ENCODE measurements at places on chromosomes 16 and 17. TPM values are rescaled to one million over a fixed set of nuclear protein-coding genes. Genes with fewer than 3 reads are reported as not detected.
A peak's percentile ranks its signal among the peaks of the same experiment; 100 is the strongest.

The CNGB1 gene
- not detected for total RNA-seq

The RNF43 gene
- total RNA-seq, result 0.56 TPM

The LGALS9B gene
- not detected for total RNA-seq

The CASKIN1 gene
- total RNA-seq, result 2.4 TPM

The TP53TG3 gene
- total RNA-seq, result not detected

The OR3A3 gene
- total RNA-seq, result not detected

- no peak for DNase-seq
- H3K4me1 ChIP-seq, result peaks cover 4% of the 10 kb centered on the region
- no peak overlapping the region for H3K27ac ChIP-seq
- H3K27me3 ChIP-seq, result peaks cover 9% of the 10 kb centered on the region
- H3K36me3 ChIP-seq, result no peaks in the 10 kb centered on the region
- H3K4me3 ChIP-seq, result peak overlapping the region; percentile 13
Measured at GRCh38 chr17:82754297-82755208, 2.7 kb downstream of the TBCD start.

GRCh38 chr16:142405-142967 is 4.0 kb upstream of the NPRL3 start:
- no peaks in the 10 kb centered on the region for H3K4me1 ChIP-seq
- peaks cover 7% of the 10 kb centered on the region for H3K27me3 ChIP-seq
- H3K4me3 ChIP-seq, result no peak overlapping the region
- no peaks in the 10 kb centered on the region for H3K36me3 ChIP-seq

DNA sequence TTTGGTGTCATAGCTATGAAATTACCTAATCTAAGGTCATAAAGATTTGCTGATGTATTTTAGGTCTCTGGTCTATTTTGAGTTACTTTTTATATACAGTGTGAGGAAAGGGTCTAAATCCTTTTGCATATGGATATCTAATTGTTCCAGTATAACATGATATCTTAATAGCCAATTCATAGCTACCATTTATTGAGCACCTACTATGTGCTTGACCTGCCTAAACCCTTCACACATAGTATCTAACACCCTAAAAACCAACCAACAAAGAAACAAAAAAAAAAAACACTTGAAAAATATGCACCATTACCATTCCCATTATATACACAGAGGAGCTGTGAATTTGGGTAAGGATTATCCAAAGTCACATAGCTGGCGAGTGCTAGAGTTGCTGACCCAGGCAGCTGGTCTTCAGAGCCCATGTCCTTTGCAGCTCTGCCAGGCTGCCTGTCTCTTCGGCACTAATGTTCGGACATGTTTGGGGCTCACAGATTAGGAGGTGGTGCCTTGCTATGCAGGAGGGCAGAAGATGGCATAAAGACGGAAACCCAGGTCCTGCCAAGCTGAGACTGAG is 48.8 kb upstream of the MTSS2 start:
- H3K27ac ChIP-seq, result no peak overlapping the region
- peaks cover 17% of the 10 kb centered on the region for H3K27me3 ChIP-seq
- DNase-seq, result no peak

DNA sequence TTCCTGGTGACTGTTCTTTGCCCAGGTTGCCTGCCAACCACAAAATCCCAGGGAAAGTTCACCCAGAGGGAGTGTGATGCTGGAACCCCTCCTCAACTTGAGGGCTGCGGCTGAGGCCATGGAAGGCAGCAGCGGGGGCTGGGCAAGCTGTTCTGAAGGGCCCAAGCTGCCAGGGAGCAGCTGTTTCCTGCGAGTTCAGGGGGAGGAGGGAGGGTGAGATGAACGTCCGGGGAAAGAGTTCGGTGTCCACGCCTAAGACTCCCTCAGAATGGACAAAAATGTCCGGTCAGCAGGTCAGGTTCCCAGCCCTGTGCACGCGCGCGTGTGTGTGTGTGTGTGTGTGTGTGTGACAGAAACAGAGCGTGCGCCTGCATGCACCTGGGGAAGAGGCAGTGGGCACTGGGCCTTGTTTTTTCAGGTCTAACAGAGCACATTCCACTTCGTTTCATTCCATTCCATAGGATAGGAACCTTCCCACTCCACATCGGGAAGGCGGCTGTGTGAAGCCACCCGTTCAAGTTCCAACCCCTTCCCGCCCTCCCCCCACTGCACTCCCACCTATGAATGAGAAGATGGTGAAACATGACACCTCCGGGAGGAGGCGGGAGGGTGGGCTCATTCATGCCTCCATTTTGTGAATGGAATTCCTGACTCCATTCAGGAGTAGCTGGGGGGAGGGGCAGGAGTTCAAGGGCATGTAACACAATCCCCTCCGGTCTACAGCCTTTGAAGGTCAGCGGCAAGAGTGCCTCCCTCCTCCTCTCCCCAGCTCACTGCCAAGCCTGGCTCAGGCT is 15.7 kb downstream of the ETV4 start:
- H3K27ac ChIP-seq, result peak overlapping the region; percentile 92
- peak; percentile 70 for DNase-seq
- peak overlapping the region; percentile 42 for H3K4me3 ChIP-seq
- H3K36me3 ChIP-seq, result peaks cover 9% of the 10 kb centered on the region

- no peak for DNase-seq
- H3K27ac ChIP-seq, result no peak overlapping the region
- no peaks in the 10 kb centered on the region for H3K4me1 ChIP-seq
- H3K27me3 ChIP-seq, result peaks cover 2% of the 10 kb centered on the region
- H3K36me3 ChIP-seq, result no peaks in the 10 kb centered on the region
- H3K4me3 ChIP-seq, result no peak overlapping the region
Measured at GRCh38 chr16:13063457-13063856, 162.1 kb downstream of the SHISA9 start.

DNA sequence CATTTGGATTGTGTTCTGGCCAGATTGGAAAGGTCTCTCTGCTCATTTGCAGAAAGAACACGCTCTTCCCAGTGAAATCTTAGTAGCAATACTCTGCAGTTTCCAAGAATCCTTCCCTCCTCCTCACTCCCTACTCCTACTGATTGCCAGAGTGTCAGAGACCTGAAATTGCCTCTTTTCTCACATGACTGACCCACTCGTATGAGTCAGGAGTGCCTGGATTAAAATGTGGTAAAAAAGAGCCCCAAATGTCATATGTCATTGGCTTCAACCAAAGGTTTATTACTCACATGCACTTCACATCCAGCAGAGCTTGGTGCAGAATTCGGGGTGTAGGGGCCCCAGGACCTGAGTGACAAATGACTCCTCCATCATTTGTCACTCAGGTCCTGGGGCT is 39.7 kb upstream of the IRX3 start:
- DNase-seq, result no peak
- no peak overlapping the region for H3K27ac ChIP-seq
- peaks cover 2% of the 10 kb centered on the region for H3K27me3 ChIP-seq
- no peaks in the 10 kb centered on the region for H3K4me1 ChIP-seq
- H3K36me3 ChIP-seq, result no peaks in the 10 kb centered on the region
- no peak overlapping the region for H3K4me3 ChIP-seq

DNA sequence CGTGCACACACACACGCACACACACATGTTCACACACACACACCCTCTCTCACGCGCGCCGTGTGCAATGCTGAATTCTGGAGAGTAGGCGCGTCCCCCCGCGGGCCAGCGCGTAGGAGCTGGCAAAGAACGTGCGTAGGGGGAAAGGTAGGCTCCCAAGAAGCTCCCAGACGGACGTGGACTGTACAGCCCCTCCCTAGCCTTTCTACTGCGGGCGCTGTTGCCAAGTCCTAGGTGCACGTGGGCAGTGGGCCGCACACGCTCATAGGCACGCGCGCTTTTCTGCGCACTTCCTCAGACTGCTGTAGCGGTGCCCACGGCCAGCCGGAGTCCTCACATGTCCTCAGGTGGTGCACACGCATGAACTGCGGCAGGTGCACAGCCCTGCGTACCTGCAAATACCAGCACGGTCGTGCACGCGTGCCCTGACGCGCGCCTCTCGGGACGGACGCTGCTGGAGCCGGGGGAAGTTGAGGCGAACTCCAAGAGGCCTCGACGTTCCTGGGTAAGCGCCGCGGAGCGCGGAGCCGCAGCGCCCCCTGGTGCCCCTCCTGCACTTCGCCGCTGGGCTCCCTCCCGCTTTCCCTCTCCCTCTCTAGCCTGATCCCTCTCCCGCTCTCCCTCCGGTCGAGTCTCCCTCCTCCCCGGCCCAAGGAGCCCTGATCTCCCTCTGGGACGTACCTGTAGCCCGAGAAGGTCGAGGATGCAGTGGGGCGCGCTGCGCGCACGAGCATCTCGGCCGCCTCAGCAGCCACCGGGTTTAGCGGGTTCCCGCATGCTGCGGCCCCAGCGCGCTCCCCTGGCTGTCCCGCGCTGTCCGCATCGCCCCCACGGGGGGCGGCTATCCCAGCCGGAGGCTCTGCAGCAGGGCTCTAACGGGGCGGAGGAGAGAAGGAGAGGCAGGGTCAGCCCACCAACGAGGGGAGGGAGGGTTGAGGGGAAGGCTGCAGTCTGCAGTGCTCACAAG is 749 bp downstream of the GRIN2A start:
- peaks cover 3% of the 10 kb centered on the region for H3K4me1 ChIP-seq
- peak overlapping the region; percentile 25 for H3K4me3 ChIP-seq
- H3K27me3 ChIP-seq, result peaks cover 14% of the 10 kb centered on the region
- H3K36me3 ChIP-seq, result no peaks in the 10 kb centered on the region
- no peak overlapping the region for H3K27ac ChIP-seq
